ENCODE measurements at places on chromosomes 12 and 14.

DNA sequence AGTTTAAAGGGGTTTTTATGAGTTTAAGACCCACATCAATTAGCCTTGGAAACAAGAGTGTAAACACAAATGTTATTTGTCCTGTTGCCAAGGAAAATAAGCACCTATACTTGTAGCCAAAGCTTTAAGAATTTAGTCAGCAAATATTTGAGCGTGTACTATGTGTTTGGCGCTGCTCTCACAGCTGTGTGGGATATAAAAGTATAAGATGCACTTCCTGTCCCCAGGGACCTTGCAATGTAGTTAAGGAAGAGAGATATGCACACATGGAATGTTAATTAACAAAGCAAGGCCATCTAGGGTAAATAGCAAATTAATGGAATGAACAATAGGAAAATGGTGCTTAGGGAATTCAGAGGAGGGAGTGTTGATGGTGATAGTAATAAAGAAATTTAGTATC is 134.9 kb upstream of the SRRM4 start:
- DNase-seq, result no peak

DNA sequence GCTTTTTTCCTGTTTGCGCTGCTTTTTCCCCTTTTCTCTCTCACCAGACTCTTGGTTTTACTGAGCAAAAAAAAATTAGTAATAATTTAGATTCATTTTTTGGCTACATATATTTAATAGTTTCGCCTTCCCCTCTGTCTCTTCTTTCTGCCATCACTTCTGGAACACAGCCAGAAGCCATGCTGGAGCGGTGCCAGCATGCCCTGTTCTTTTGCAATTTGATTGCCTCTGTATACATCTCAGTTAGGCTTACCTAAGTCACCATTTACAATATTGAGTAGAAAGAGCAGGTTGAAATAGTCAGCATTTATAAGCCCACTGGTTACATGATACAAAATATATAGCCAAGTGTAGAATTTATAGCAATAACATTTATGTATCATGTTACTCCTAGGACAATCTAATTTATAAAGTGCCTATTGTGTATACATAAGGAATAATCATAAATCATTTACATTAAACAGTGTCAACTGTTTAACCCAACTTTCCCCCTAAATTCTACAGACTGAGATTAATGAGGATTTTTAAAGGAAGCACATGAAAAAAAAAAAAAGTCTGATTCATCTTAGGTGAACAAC is 413.8 kb upstream of the SOX5 start:
- no peak for DNase-seq

- DNase-seq, result no peak
Observed at GRCh38 chr14:54533100-54533499, 23.4 kb downstream of the CGRRF1 start.

- DNase-seq, result no peak
Observed at GRCh38 chr12:66885115-66885875, 206.4 kb upstream of the GRIP1 start.

- DNase-seq, result no peak
Observed at GRCh38 chr14:101228949-101229541, 325.5 kb upstream of the RTL1 start.

DNA sequence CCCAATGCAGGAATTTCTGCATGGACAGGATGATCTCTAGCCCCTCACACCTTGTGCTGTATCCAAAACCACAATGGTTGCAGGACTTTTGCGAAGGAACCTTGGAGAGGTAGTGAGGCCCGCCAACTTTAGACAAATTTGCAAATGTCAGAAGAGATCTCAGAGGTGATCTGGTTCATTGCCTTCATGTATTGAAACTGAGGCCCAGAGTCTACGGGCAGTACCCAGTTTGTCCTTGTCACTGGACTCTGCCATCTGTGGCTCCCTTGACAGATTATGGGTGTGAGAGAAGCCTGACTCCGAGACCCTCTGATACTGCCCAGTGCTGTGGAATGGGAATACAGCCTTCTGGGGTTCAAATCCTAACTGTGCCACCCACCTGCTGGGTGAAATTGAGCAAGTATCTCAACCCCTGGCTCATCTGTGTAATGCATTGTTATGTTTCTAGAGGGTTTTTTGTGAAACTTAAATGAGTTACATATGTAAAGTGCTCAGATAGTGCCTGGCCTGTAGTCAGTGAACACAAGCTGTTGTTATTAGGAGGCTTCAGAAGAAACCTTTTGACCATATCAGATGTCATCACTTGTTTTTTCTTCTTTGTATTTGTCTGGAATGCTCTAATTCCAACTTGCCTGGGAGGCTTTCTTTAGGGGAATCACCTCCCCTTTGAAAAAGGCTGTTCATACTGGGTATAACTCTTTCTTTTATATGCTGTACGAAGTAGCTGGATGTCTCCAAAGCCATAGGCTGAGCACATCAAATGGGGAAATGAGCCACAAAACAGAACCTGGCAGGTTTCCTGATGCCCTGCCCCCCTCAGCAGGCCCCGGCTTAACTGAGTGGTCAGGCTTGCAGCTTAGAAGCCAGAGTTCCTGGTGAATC is 71.4 kb upstream of the SRSF5 start:
- no peak for DNase-seq

- no peak for DNase-seq
Observed at GRCh38 chr14:24362241-24362960, 5.6 kb upstream of the NFATC4 start.

GRCh38 chr12:27969624-27970400 is 2.7 kb downstream of the PTHLH start:
- peak; percentile 7 for DNase-seq

DNA sequence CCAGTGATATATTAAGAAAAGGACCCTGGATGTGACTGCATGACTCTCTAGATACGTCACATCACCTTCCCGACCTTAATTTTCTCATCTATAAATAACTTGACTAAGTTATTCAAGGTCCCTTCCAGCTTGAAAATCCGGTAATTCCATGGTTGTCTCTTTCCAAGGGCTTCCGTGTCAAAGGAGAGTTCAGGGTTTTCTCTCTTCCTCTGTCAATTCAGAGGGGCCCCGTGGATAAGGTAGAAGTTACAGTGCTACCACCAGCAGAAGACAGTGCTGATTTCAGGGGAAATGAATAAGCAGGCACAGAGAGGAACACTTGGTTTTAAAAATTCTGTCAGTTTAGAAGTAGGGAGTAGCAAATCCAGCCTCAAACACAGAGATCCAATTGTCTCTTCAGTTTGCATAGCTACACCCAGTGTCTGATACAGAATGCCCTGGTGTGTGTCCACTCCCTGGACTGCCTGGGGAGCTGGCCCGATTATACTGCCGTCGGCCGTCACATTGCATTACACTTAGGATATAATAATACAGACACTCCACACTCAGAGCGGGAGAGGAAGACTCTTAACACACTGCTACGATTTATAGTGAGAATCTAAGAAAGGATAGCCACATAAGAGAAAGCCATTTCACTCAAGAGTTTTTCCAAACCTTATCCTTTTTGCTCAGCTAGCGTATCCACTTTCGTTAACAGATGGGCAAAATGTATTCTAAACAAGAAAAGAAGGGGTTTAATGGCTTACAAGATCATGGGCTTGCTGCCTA is 54.7 kb upstream of the GTF2A1 start:
- peak; percentile 74 for DNase-seq

GRCh38 chr14:95477411-95478269 is 38.8 kb downstream of the SYNE3 start:
- no peak for DNase-seq

GRCh38 chr14:53924753-53925152 is 31.9 kb downstream of the BMP4 start:
- DNase-seq, result no peak

DNA sequence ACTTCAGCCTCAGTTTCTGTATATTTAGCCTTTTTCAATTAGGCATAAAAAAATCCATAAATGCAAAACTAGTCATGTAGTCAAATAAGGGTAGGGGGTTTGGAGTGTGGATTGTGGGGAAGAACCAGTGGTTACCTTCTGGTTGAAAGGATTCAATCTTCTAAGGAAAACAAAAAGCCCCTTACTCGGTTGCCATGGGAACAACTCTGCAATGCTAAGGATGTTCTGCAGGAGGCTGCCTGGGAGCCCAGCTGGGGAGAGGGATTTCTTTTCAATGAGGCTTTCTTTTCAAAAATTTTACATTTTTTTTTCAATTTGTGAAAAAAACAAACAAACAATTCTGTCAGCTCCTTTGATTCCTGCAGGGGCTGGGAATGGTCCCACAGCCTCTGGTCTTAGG is 67.2 kb downstream of the SLC8A3 start:
- no peak for DNase-seq

DNA sequence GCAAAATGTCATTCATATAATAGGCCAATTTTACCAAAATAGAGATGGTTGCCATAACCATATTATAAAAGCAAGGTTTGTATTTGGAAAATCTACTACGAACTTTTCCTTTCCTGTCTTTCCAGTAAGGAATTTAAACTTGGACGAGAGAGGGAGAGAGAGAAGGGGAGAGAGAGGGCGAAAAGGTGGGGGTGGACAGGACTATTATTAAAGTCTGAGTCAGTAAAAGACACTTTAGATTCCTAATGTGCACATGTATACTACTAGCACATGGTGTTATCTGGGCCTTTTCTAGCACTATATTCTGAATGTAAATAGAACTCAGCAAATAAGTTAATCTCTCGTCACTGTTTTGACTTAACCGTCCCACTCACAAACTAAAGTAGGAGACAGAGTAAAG is 30.4 kb upstream of the FBLN5 start:
- no peak for DNase-seq

DNA sequence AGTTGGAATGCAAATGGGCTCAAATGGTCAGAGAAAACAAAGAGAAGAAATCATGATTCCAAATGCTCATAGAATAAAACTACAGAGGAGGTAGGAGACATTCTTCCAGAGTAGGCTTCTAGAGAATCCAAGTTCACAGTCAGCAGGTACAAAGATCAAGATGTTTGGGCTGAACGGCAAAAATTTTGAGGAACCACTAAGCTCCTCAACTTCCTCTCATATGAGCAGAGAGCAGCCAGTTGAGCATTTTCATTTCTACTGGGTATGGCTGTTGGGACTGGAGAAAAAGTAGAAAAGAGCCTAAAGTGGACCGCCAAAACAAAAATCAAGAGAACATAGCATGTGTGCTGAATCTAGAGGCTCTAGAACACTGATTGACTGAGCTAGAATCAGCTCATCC is 73.8 kb upstream of the ARID2 start:
- no peak for DNase-seq

GRCh38 chr12:120286768-120287490 is 4.8 kb downstream of the RNU4-2 start:
- no peak for DNase-seq

GRCh38 chr14:62187265-62187664 is 425.0 kb downstream of the SNAPC1 start:
- DNase-seq, result no peak

DNA sequence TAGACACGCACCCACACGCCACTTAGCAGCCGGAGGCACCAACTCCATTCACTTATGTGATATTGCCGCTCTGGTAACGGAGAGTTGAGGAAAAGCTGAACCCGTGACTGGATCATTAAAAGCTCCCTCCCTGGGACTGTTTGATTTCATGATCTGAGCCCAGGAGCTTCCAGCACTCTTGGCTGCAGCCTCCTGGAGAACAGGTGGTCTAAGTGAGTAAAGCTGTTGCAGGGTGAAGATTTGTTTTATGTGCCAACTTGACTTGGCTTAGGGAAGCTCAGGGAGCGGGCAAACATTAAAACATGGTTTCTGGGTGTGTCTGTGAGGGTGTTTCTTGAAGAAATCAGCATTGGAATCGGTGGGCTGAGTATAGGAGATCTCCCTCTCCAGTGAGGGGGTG is 16.9 kb upstream of the TMEM132C start:
- no peak for DNase-seq

DNA sequence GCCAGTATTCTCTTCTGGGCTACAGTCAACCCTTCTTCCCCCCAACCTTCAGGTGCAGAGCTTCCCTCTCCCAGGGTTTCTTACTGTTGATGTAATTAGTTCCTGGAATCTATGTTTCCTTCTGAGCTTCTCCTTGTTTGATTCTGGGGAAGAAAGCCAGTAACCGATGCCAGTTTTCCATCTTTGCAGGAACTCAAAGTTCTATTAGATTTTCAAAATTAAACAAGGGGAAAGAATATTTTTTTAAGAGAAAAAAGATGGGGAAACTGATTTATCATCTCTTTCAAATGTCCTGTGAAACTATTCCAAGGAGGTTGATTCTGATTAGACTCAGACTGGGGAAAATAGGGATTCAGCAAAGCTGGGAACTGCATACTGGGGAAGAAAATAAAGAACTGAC is 17.9 kb upstream of the FAM234B start:
- no peak for DNase-seq

DNA sequence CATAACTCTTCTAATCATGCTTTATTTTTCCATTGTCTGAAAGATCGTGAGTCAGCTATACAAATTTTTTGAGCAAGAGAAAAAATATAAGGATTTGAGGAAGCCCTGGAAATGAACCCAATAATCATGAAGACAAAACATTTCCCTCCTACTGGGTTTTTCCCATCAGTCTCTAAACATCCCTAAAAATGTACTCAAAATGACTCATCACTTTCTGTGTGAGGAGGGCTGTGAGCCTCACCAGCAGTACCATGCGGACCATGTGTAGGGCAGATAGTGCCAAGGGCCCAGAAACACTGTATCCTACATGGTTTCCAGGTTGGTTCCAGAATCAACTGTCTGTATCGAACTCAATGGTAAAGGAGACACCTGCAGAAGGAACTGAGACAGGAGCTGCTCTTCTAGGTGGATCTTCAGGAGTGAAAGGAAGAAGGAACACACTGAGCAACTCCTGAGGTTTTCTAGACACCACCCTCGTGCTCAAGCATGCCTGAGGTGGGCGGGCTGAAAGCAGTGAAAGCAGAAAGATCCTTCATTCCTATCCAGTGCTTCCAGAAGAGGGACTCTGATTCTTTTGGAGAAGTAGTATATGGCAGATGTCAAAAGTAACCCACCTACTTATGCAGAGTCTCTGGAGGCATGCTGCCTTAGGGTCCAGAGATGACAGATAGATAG is 48.6 kb upstream of the RHOJ start:
- DNase-seq, result no peak

DNA sequence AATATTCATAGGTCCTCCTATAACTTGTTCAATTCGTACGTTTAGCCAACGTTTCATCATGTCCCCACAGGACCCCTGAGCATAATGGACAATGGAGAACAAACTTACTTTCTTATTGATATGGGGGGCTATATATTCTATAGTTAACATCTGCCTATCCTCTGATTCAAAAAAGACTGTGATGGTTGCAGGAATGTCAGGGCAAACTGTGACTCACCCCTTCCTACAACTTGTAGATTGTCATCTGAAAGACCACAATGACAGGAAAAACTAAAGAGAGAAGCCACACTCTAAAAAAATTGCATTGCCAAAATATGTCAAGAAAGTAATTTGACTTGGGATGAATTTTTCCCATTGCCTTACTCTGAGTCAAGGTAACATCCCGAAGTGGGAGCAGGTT is 50.8 kb downstream of the CATSPERB start:
- no peak for DNase-seq

GRCh38 chr12:106682594-106683234 is 91.8 kb upstream of the RIC8B start:
- DNase-seq, result no peak
